ENCODE measurements at places on chromosomes 5 and 9.

GRCh38 chr9:109969011-109969410 is 189.0 kb downstream of the PALM2AKAP2 start:
- DNase-seq: no peak

DNA sequence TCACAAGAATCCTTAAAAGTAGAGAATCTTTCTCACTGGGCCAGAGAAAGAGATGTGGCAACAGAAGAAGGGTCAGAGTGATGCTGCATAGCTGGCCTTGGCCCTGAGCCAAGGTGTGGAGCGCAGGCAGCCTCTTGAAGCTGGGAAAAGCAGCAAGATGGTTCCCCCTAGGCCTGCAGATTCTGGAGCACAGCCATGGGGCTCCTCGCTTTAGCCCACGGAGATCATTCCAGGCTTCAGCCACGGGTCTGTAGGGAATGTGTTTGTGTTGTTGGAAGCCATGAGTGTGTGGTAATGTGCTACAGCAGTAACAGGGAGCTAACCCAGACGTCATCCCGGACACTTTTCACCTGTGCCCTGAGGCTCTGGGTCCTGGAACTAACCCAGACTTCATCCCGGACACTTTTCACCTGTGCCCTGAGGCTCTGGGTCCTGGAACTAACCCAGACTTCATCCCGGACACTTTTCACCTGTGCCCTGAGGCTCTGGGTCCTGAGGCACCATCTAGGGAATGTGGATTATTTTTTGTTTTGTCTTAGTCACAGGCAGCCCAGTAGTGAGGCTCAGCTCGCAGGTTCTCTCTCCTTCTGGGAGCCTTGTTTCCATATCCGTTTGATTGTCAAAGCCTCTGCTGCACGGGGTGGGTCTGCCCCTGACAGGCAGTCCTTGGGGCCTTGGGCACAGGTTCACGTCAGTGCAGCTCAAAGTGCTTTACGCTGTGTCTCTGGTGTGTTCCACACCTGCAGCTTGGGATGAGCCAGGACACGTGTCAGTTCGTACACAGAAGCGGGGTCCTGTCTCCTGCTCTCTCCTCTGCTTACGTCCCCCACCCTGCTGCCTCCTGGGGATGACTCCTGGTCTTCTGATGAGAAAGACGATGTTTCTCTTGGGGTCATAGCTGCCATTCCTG is 56.3 kb upstream of the EXOC3 start:
- no peak for DNase-seq

GRCh38 chr5:67161767-67162166 is 34.8 kb downstream of the CD180 start:
- no peak for DNase-seq

GRCh38 chr5:6752782-6753181 is 39.5 kb downstream of the TENT4A start:
- no peak for DNase-seq

DNA sequence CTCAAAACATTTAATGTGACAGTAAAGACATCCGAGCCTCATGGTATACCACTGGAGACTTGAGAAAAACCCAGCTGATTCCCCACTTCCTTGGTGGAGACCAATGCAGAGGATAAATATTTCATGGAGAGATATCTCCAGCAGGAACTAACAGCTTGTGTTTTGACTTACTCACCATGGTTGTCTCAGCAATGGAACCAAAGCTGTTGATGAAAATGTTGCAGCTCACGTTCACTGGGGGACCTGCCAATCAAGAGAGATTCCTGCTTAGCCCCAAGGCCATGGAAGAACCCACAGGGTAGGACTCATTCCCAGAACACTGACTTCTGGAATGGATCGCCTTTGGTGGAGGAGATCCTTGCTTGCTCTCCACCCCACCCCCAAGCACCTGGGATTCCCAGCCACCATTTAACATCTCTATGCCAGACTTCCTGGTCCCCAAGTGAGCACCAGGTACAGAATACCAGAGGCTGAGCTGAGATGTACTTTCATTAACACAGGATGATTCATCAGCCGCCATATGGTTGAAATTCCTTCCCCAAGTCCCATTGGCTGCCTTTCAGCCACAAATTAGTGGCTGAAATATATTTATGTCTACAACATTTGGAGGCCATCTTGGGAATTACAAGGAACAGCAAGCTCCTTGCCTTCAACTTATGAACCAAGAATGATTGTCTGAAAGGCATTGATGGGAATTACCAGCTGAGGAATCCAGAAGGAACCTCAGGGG is 37.9 kb downstream of the GLRA1 start:
- no peak for DNase-seq

- no peak for DNase-seq
These were observed 147.5 kb upstream of the PHYKPL start for GRCh38 chr5:178380086-178380485.

DNA sequence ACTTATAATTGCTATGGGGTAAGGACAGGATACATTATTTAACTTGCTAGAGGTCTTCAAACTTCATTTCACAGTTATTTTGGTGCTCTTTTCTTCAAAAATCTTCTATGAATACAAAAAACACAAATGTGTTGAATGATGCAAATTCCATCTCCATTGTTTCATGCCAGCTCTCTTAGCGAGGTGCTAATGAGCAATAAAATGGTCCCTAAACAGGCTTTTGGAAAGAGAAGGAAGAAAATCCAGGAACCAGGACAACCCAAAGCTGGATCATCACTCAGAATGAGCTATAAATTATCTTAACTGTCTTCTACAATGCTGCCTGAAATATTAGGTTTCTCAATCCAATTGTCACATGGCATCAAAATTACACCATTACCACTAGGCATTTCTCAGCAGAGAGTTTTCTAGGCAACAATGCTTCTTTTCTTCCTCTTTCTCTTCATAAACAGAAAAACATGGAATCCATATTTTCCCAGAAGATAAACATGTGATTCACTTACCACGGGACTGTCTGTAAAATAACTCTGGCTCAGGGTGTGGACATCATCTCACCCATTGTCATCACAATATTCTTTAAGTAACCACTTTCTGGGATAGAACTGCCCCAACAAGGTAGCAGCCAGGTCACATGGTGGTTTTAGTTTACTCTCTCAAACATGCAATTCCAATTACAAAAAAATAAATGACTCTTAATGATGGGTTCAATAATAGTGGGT is 249.4 kb downstream of the NPR3 start:
- DNase-seq: no peak

DNA sequence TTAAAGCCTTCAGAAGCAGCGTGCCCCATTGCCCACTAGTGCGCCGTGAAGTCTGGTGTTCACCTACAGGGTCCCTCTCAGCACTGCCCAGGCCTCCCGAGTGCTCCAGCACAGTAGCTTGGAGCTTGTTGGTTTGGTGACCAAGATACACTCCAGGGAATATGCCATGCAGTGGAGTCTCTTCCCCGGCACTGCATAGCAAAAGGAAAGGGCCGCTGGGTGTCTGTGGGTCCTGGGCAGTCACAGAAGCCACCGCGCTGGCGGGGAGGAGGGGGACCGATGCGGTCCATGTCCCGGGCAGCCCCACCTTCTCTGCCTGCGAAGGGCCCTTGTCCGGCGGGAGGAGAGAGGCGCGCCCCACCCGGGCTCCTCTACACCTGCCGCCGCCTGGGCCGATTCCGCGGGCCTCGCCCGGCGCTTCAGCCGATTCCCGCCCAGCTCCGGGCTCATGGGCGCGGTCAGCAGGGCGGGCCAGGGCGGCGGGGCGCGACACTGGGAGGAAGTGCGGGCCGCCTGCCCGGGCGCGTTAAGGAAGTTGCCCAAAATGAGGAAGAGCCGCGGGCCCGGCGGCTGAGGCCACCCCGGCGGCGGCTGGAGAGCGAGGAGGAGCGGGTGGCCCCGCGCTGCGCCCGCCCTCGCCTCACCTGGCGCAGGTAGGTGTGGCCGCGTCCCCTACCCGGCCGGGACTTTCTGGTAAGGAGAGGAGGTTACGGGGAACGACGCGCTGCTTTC is at the start of gene SYK:
TSS of gene SYK (plus strand) at position 579 of the 732 bp plus-strand sequence. CDS start 42,080 bp downstream, outside the sequence.
- DNase-seq: peak; percentile 12

DNA sequence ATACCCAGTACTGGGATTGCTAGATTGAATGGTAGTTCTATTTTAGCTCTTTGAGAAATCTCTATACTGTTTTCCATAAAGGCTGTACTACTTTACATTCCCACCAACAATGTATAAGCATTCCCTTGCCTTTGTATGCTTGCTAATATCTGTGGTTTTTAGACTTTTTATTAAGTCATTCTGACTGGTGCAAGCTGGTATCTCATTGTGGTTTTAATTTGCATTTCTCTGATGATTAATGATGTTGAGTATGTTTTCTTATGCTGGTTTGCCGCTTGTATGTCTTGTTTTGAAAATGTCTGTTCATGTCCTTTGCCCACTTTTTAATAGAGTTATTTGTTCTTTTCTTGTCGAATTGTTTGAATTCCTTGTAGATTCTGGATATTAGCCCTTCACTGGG is 512.7 kb upstream of the PAPPA start:
- DNase-seq: no peak

- no peak for DNase-seq
These were observed 206.4 kb downstream of the ENC1 start for GRCh38 chr5:74433896-74434829.

DNA sequence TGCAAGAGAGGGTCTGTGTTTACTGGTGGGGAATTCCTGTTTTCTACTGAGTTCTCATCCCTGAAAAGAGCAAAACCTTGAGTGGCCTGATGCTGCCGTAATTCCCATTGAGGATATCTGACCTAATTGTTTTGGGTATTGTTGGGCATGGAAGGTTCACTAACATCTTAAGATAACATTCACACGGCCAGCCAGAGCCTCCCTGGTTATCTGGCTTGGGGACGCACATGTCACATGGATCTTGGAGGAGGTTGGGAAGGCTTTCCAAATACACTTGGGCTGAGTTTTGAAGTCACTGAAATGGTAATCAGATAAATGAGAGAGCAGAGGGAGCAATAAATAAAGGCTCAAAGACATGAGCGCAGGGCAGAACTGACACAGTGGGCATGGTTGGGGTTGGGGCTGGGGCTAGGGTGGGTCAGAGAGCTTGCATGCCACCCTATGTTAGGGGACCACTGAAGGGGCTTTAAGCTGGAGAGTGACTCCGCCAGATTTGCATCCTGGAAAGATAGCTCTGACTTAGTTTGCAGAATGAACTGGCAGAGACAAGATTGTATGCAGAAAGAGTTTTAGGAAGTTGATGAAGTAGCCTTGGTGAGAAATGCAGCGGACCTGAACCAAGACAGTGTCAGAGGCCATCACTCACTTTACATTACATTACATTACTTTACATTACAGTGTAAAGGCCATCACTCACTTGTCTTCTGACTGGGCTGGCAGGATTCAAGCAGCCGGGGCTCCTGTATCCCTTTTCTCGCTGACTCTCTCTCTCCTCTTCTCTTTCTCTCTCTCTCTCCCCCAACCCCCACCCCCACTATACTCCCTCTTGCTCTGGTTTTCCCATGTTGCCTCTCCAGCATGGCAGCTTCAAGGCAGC is 24.2 kb downstream of the SLC1A1 start:
- DNase-seq: no peak

GRCh38 chr5:1480217-1480616 is 35.0 kb upstream of the SLC6A3 start:
- DNase-seq: no peak

- no peak for DNase-seq
These were observed 65.0 kb downstream of the HSD17B3 start for GRCh38 chr9:96236854-96237550.

DNA sequence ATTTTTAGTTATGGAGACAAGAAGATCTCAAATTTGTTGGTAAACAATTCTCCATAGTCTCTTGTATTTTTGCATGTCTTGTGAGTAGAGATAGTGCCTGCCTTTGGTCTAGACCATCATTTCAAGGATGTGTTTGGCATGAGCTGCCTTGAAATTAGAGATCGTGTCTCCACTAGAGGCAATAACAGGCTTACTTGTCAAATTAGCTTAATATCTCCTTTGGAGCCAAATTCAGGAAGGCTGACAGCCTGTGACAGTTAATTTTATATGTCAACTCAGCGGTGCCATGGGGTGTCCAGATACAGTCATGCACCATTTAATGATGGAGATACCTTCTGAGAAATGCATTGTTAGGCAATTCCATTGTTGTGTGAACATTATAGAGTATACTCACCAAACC is 24.8 kb upstream of the PRDM9 start:
- no peak for DNase-seq

DNA sequence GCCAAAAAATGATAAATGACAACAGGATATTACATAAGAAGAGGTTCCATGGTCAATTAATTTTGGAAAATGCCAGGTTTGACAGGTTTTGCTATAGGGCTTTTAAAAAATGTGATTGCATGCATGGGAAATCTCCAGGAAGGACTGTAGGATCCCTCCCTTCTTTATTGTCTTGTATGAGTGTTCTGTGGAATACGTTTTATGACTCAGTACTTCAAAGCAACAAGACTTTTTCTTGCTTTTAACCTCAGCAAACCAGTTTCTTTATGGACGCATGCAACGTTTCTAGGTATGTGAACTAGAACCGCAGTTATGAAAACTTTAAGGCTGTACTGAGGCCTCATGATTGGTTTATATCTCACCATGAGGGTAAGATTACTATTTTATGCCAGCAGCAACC is 76.6 kb upstream of the NTRK2 start:
- no peak for DNase-seq

- no peak for DNase-seq
These were observed 607 bp downstream of the PCSK1 start for GRCh38 chr5:96432216-96433065.

- no peak for DNase-seq
These were observed 100.4 kb upstream of the SAP30L start for GRCh38 chr5:154345255-154345952.

DNA sequence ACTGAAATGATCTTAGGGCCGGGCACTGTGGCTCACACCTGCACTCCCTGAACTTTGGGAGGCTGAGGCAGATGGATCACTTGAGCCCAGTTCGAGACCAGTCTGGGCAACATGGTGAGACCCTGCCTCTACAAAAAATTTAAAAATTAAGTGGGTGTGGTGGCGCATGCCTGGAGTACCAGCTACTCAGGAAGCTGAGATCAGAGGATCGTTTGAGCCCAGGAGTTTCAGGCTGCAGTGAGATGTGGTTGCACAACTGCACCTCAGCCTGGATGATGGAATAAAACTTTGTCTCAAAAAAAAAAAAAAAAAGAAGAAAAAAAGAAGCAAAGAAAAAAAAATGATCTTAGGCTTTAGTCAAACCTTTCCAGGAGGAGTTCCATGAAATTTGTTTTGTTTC is 41.8 kb downstream of the MEF2C start:
- no peak for DNase-seq

DNA sequence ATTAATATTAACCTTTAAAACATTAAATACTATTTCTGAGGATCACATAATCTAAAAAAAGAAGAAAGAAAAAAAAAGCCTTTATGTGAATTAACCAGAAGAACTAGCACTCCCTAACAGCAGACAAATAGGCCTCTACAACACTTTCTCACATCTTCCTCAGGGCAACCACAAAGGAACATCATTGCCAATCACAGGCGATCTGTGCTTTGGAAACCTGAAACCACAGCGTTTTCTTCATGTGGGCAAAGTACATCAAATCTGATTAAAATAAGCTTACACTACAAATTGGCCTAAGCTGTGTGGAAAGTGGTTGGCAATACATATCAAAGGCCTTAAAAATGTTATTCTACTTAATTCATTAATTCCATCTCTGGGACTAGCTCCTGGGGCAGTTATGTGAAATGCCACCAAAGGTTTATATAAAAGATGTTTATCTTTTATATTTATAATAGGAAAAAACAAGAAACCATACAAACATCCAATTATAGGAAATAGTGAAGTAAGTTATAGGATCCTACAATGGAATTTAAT is 184.8 kb upstream of the TBCA start:
- no peak for DNase-seq

GRCh38 chr5:110439296-110439695 is 287.2 kb downstream of the TMEM232 start:
- DNase-seq: no peak

Data from stimulated activated CD8-positive, alpha-beta memory T cell treated with anti-CD3 and anti-CD28 coated beads, Interleukin-15, amount 100 ng/mL, for 4 hours (primary cell).